ENCODE measurements at places on chromosomes 11 and 22.
A peak's percentile ranks its signal among the peaks of the same experiment; 100 is the strongest.

- no peak for DNase-seq
These were observed 143.0 kb downstream of the APIP start for GRCh38 chr11:34773211-34773610.

DNA sequence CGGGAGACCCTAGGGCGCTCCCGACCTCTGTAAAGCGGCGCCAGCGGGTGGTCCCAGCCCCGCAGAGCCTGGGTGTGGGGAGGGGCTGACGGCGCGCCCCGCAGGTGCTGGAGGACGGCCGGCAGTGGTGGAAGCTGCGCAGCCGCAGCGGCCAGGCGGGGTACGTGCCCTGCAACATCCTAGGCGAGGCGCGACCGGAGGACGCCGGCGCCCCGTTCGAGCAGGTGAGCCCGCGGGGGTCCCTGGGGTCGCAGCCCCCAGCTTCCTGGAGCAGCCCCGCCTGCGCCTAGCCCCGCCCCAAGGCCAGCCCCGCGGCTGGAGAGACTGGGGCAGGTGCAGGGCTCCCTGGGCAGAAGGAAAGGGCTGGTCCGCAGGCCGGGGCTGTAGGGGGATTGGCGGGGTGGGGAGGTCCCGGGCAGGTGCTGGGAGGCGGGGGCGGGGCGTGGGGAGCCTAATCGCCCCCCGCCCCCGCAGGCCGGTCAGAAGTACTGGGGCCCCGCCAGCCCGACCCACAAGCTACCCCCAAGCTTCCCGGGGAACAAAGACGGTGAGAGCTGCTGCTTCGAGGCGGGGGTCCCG, 19.7 kb downstream of the EPS8L2 start:
- DNase-seq, result no peak

- DNase-seq, result no peak
These were observed 125.0 kb downstream of the KCNQ1OT1 start for GRCh38 chr11:2574553-2575535.

DNA sequence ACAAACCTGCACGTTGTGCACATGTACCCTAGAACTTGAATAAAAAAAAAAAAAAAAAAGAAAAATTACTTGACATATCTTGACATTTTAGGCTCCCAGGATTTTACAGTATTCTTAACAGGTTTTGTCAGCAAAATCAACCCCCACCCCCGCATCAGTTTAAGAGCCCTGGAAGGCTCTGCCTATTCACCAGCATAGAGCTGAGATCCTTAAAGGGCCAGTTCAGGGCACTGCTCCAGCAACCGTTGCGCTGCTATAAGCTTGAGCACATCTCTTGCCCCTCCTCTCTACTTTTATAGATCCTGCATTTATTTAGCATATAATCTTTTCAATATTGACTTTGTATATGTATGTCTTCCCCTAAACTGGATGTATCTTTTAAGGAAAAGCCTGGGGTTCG, 697 bp upstream of the PAFAH1B2 start:
- no peak for DNase-seq

DNA sequence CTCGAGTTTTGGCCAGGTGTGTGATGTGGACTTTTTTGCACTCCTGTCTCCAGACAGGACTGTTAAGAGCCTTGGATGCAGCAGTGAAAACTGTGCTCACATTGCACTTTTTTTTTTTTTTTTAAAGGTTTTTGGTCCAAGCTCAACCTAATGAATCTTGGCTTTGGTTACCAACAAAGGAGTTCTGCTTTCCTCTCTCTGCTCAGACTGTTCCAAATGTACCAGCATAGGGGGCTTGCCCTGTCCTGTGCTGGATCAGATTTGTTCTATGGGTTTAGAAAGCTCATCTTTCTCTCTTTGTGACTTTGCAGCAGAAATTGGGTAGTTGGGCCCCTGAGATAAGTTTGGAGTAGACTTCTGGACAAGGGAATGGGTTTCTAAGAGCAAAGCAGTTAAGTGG, 45.3 kb downstream of the POLD3 start:
- no peak for DNase-seq

- no peak for DNase-seq
These were observed 66.3 kb downstream of the PAK1 start for GRCh38 chr11:77407613-77408012.

GRCh38 chr11:96143041-96143521, 199.9 kb downstream of the MAML2 start:
- DNase-seq, result no peak

- DNase-seq, result no peak
These were observed 31.3 kb upstream of the WNT7B start for GRCh38 chr22:46008291-46008690.

DNA sequence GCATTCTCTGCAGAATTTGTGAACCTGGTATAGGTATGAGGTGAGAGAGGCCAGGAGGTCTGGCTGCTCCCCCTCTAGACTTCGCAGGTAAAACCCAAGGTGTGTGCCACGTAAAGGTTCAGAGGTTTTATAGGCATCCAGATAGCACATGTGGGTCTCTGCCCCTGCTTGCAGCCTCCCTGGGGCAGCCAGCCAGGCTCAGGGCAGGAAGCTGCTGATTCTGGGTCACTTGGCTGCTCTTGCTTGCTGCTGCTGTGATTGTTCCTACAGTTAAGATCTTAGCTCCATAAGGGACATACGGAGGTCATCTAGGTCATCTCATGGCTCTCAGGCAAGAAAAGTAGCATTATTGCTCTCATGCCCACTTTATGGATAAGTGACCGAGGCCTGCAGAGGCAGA, 30.2 kb downstream of the ZBTB16 start:
- no peak for DNase-seq

GRCh38 chr22:17149076-17149815, 9.8 kb downstream of the HDHD5 start:
- DNase-seq, result no peak

GRCh38 chr11:105371311-105371710, 231.7 kb upstream of the CARD18 start:
- no peak for DNase-seq

- no peak for DNase-seq
These were observed 15.5 kb downstream of the CECR2 start for GRCh38 chr22:17384612-17385330.

- DNase-seq, result no peak
These were observed 35.5 kb downstream of the FZD4 start for GRCh38 chr11:86919557-86920210.

DNA sequence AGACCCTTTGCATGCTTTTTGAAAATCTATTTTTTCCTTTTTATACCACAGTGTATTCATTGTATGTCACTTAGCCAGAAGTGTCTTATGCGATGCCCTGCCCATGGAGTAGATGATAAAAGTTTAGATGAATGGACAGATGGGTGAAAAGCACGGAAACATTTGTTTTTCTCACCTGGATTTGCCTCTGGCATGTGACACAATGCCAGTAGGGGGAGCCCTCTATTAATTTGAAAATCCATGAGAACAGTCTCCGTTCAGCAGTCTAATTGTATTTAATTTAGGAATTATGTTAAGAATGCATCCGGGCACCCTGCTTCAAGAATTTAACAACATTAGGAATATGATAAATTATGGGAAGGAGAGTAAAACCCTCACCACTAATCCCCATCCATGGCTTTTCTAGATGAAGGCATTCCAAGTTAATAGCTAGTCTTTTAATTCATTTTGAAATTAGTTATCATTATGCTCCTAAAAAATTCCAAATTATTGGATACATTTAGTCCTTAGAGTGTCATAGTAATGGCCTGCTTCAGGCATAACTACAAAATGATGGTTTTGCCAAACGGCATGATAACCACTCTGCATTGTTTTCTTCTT, 55.3 kb upstream of the ALKBH3 start:
- no peak for DNase-seq

GRCh38 chr22:36377022-36377631, 10.6 kb downstream of the MYH9 start:
- DNase-seq, result no peak

- no peak for DNase-seq
These were observed 1.3 kb downstream of the FAM180B start for GRCh38 chr11:47587723-47588326.

DNA sequence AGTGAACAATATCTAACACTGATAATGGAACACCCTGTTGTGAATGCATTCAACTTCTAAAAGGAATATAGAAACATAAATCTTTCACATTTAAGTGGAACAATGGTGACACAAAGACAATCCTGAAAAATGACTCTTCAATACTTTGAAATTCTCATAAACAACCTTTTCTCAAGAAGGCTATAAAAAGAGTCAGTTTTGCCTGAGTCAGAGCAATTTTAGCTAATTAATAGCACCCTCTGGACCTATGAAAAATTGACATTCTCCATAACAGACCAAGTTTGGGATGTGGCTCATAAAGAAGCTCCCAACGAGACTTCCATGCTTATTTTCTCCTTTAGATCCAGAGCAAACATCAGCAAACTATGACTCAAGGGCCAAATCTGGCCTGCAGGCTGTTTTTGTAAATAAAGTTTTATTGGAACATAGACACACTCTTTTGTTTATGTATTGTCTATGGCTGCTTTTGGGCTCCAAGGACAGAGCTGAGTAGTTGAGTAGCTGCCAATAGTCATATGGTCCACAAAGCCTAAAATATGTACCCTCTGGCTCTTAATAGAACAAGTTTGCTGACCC, 108.0 kb downstream of the MAML2 start:
- no peak for DNase-seq

DNA sequence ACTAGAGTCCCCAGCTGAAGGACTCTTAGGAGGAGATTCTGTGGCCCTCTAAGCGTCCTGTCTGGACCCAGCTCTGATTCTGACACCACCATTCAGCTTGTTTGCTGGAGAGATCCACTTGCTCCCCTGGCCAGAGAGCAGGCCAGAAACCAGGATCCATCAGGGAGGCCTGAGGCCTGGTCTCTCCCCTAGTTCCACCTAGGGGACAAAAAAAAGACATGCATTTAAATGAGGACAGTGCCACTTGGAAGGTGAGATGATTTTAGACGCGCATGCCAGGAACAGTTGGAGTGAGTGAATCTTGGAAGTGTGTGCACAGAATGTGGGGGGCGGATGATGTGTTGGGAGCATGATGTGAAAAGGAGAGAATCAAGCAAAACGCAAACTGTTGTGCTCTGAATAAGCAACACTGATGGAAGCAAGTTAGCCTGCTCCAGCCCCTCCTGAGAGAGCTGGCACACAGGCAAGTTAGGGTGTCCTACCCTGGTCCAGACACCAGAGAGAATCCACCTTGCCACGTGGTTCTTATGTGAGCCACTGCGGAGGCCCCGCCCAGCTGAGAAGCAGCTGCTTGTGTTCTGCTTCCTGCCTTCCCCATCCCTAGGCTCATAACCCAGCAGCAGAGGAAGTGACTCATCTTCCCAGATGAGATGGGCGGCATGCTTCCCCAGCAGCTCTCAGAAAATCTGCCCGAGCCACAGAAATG, 8.0 kb upstream of the SLCO2B1 start:
- DNase-seq, result peak; percentile 42

DNA sequence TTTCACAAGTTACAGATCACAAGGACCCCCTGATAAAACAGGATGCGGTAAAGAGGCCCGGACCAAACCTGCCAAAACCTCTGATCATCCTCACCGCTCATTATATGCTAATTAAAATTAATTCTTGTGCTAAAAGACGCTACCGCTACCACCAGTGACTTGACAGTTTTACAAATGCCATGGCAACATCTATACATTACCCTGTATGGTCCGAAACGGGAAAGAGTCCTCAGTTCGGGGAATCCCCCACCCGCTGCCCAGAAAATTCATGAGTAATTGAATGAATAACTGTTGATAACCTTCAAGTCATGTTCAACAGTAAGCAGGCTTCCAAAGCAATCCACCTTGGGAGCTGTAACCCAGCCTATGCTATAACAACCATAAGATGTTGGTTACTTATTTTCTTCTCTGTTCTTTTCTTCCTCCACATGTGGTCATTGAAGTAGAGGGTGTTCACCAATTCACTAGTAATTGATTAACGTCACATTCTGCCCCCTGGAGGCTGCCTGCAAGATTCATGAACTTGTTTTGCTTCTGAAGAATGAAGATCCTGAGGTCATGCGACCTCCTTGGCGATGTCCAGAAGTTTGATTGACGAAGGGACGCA, 20.6 kb downstream of the APOBEC3H start:
- DNase-seq, result no peak

GRCh38 chr22:46077669-46078099, 72.6 kb upstream of the PPARA start:
- no peak for DNase-seq

- DNase-seq, result no peak
These were observed 30.5 kb upstream of the FNBP4 start for GRCh38 chr11:47797633-47798032.

DNA sequence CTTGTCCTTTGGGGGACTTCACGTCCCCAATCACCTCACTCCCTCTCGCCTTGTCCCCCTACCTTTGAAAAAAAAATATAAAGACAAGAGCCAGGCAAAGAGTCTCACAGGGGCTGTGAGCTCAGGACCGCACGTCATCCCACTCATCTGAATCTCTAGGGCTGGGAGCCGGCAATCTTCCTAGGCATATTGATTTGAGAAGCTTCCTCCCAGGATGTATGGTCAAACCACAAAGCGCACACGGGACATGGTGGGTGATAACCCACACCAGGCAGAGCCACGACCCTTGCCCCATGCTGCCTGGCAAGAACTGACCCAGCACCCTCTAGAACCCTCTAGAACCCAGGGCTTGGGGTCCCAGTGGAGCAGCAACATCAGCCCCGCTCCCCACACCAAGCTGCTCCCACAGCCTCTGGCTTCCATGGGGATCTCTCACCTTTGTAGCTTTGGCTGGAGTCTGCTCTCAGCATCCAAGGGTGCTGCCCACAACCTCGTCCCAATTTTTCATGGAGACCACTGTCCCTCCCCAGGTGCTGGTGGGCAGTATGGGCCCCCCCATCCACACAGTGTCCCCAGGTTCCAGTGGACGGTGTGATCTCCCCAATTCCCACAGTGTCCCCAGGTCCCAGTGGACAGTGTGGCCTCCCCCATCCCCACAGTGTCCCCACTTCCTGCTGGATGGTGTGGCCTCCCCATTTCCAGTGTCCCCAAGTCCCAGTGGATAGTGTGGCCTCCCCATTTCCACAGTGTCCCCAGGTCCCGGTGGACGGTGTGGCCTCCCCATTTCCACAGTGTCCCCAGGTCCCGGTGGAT, 85.2 kb upstream of the FGF3 start:
- no peak for DNase-seq

GRCh38 chr11:35126879-35127581, 11.9 kb upstream of the CD44 start:
- no peak for DNase-seq

GRCh38 chr11:2776351-2777061, 76.7 kb upstream of the KCNQ1OT1 start:
- DNase-seq, result no peak

DNA sequence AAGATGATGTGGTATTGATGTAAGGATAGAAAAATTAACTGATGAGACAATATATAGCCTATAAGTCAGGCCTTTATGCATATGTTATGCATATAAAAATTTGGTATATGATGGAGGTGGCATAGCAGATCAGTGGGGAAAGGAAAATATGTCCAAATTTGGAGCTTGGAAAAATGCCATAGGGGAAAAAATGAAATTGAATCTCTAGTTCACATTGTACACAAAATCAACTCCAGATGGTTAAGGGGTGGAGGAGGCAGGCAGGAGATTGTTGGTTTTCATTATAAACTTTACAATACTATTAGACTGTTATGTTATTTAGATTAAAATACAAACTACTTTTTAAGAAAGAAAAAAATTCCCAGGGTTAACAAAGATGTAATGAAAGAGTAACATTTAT, 15.1 kb upstream of the CD3E start:
- no peak for DNase-seq

- no peak for DNase-seq
These were observed 14.2 kb upstream of the ZFTA start for GRCh38 chr11:63782749-63783148.
